Glutamatergic neuron (in vitro differentiated cells): ENCODE measurements at places on chromosomes 4 and X.

DNA sequence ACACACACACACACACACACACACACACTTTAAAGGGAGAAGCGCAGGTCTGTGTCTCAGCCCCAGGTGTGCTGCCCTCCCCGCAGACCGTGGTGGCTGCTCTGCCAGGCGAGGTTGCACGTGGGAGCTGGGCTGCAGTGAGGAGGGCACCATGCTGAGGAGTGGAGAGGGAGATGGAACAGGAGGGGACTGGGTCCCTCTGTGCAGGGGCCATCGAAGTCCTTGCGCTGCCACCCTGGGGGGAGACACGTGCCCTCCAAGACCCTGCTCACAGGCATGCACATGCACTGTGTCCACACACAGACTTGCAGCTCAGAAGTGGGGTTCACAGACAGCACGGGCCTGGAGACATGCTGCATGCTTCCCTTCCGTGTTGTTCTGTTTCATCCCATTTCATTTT, 65.5 kb upstream of the HGFAC start:
- no peak for DNase-seq

- DNase-seq: no peak
Observed at GRCh38 chr4:75071317-75071716, 138.4 kb downstream of the PARM1 start.

DNA sequence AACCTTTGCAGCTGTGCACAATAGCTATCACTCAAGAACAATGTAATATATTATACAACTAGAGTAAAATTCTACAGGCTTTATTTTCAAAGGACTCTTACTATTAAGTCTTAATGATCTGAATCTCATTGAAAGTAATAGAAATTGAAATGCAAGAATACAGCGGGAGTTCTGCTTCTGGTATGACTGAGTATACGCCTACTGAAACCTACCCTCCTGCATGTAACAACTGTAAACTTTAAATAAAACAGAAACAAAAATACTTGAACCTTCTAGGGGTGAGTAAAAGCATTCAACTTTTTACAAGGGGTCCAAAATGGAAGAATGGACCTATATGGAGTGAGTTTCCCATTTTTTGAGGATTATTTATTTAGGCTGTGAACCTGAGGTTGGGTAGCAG, 13.5 kb downstream of the DCHS2 start:
- DNase-seq: no peak

DNA sequence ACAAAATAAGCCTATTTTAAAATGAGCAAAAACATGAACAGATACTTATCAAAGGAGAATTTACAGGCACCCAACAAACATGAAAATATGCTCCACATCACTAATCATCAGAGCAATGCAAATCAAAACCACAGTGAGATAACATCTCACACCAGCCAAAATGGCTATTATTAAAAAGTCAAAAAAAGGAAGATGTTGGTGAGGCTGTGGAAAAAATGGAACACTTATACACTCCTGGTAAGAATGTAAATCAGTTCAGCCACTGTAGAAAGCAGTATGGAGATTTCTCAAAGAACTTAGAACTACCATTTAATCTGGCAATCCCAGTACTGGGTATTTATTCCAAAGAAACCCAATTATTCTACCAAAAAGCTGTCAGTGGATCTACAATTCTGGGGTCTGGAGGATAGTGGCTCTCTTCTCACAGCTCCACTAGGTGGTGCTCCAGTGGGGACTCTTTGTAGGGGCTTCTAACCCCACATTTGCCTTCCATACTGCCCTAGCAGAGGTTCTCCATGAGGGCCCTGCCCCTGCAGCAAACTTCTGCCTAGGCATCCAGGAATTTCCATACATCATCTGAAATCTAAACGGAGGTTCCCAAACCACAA, 9.1 kb upstream of the ZNF732 start:
- no peak for DNase-seq

DNA sequence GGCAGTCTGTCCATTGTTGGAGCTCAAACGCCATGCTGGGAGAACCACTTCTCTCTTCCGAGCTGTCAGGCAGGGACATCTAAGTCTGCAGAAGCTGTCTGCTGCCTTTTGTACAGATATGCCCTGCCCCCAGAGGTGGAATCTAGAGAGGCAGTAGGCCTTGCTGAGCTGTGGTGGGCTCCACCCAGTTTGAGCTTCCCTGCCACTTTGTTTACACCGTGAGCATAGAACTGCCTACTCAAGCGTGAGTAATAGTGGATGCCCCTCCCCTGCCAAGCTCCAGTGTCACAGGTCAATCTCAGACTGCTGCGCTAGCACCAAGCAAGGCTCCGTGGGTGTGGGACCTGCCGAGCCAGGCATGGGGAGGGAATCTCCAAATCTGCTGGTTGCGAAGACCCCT, 145.7 kb downstream of the VSIG4 start:
- no peak for DNase-seq

GRCh38 chr4:55440786-55441185, 45.0 kb downstream of the TMEM165 start:
- no peak for DNase-seq

GRCh38 chrX:128759745-128760144, 707.5 kb upstream of the ACTRT1 start:
- no peak for DNase-seq

- no peak for DNase-seq
Observed at GRCh38 chr4:110059556-110060191, 138.7 kb downstream of the ELOVL6 start.

DNA sequence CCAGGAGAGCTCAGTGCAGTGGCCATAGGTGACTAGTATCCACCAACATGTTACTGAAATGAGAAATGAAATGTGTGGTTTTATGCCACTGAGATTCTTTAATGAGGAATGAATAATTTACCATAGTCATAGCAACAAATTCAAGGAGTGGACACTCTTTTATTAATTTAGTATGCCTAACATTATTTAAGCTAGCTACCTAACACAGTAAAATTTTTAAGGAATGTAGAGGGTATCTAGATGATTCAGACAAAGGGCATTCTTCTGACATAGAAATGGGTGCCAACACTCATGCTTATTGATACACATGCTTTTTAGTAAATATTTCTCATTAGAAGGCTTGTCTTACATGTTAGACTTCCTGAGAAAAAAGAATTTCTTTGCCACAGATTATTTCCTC, 33.3 kb upstream of the SULT1B1 start:
- DNase-seq: no peak

DNA sequence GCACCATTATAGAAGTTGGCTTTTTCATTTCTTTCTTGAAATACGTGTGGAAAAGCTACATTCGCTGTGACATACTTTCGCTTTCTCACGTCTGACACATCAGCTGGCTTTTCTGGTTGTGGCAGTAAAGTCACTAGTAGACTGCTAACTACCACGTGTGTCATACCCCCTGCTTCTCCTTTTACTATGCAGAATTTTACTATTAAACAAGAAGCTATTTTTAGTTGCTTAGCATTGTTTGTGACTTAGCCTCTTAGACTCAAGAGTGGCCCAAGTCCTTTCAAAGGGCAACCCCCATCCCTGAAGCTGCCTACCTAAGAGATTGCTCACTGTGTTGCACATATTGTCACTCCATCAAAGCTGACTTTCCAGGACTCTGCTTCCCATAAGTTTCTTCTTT, 2.1 kb upstream of the IL2 start:
- DNase-seq: no peak

- DNase-seq: no peak
Observed at GRCh38 chr4:68124262-68124661, 5.4 kb downstream of the TMPRSS11F start.

GRCh38 chrX:27976284-27976683, 5.0 kb downstream of the DCAF8L1 start:
- DNase-seq: no peak

- no peak for DNase-seq
Observed at GRCh38 chr4:181588733-181589302, 654.4 kb upstream of the TENM3 start.

- no peak for DNase-seq
Observed at GRCh38 chrX:30570505-30570904, 7.1 kb downstream of the TASL start.

GRCh38 chr4:156875055-156875454, 96.5 kb downstream of the PDGFC start:
- no peak for DNase-seq

DNA sequence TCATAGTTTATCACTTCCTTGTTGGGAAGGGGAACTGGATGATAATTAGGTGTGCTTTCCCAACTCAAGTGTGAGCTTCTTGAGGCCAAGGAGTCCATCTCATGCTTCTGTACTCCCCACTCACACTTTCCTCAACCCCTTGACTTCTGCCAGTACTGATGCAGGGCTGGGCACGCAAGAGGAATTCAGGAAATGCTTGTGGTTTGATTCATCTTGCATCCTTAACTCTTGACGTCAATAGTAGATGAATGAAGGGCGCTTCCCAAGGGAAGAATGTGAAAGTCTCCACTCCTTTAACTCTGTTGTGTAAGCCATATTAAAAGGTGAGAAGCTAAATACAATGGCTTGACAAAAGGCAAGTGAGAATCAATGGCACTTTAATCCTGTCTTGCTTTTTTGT, 101.8 kb downstream of the AGTR2 start:
- DNase-seq: no peak

GRCh38 chr4:21592970-21593670, 355.5 kb downstream of the KCNIP4 start:
- DNase-seq: no peak

- DNase-seq: no peak
Observed at GRCh38 chr4:52910115-52910514, 48.0 kb downstream of the RASL11B start.

DNA sequence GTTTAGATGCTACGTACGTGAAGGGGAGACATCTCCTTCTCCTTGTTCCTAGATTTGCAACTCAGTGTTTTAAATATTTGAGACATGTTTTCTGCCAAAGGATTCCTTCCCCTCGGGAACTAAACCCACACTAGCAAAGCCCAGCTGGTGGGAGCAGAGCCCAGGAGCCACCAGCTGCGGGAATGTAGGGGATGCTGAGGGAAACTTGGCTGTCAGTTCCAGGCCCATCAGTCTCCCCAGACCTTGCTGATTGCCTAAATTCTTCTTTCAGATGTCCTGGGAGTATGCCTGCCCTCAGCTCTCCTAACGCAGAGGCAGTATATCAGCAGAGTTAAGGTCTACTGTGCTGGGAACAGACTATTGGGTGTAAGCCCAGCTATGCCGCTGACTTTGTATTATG, 630.0 kb upstream of the TENM3 start:
- no peak for DNase-seq

DNA sequence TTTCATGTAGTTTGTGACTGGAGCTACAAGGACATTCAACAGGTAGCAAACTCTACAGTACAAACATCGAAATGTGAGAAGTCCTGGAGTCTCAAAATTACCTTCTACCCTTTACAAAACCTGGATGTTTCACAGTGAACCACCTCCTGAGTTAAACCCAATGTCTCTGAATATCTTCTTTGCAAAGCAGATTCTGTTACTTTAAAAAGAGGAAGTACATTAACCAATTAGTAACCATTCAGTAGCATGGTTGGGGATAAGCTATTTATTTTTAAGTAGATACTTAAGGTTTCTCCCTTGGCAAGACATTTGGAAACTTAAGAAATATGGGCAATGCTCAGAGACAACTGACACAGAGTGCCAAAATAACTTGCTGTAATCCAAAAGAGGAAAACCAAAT, 371.9 kb upstream of the NWD2 start:
- no peak for DNase-seq

- DNase-seq: no peak
Observed at GRCh38 chr4:93771640-93772411, 56.7 kb upstream of the ATOH1 start.

GRCh38 chrX:11040996-11041395, 70.1 kb upstream of the HCCS start:
- DNase-seq: no peak

DNA sequence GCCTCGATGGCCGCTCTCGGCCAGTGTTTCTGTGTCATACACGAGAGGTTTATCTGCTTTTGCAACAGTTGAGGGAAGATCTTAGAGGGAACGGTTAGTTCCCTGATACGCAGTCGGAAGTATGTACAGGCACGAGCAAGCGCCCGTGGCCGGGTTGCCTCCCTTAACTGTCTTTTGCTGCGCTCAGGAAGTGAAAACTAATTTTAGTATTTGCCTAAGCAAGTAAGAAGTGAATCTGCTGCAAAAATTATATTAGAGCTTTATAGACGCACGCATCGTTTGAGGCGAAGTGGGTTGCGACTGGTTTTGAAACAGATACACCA, 695 bp downstream of the MTM1 start:
- DNase-seq: no peak

- DNase-seq: no peak
Observed at GRCh38 chrX:17758382-17758781, 21.1 kb downstream of the SCML1 start.

DNA sequence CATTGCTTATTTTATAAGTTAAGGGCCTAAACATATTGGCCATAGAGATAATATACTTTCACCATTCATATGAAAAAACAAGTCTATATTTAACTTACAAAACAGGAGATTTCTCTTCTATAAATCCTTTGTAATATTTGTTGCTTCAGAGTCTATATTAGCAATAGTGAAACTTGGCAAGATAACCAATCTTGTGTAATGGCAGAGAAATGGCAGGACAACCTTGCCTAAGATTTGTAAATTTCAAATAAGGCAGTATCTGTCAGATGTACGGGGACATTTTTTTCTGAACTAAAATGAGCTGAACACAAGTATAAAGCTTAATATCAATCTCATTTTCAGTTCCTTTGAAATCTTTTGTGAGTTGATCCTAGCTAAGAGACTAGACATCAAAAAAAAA, 17.8 kb upstream of the CPEB2 start:
- no peak for DNase-seq

- DNase-seq: no peak
Observed at GRCh38 chr4:82774711-82775171, 23.9 kb downstream of the SCD5 start.

- DNase-seq: no peak
Observed at GRCh38 chr4:80092088-80092487, 19.1 kb upstream of the ANTXR2 start.

DNA sequence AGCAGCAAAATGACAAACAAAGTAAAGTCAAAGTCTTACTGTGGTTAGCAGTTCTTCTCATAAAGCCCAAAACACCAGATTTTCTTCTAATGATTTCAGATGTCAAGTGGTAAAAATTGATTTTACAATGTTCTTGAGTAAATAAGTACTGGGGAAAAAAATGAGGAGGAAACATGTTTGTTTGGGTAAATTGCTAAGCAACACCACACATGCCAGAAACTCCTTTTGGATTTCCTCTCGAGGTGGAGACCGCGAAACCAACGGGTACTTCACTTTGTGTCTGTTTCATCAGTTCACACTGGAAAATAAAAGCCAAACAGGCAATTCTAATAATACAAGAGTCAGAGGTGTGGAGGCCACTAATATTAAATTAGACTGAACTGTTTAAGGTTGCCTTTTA, 4.6 kb upstream of the PKD2 start:
- no peak for DNase-seq

GRCh38 chrX:72006461-72006860, 95.8 kb downstream of the NHSL2 start:
- DNase-seq: no peak

- peak; percentile 35 for DNase-seq
Observed at GRCh38 chr4:179307297-179308136, 1865.3 kb upstream of the AGA start.

- peak; percentile 16 for DNase-seq
Observed at GRCh38 chr4:153432965-153433753, 33.0 kb upstream of the TMEM131L start.

GRCh38 chrX:19237901-19238300, 105.8 kb upstream of the PDHA1 start:
- DNase-seq: no peak

- DNase-seq: no peak
Observed at GRCh38 chrX:12309040-12309743, 170.9 kb downstream of the FRMPD4 start.
